EH (cell line): ENCODE measurements at places on chromosomes 2 and 18.

DNA sequence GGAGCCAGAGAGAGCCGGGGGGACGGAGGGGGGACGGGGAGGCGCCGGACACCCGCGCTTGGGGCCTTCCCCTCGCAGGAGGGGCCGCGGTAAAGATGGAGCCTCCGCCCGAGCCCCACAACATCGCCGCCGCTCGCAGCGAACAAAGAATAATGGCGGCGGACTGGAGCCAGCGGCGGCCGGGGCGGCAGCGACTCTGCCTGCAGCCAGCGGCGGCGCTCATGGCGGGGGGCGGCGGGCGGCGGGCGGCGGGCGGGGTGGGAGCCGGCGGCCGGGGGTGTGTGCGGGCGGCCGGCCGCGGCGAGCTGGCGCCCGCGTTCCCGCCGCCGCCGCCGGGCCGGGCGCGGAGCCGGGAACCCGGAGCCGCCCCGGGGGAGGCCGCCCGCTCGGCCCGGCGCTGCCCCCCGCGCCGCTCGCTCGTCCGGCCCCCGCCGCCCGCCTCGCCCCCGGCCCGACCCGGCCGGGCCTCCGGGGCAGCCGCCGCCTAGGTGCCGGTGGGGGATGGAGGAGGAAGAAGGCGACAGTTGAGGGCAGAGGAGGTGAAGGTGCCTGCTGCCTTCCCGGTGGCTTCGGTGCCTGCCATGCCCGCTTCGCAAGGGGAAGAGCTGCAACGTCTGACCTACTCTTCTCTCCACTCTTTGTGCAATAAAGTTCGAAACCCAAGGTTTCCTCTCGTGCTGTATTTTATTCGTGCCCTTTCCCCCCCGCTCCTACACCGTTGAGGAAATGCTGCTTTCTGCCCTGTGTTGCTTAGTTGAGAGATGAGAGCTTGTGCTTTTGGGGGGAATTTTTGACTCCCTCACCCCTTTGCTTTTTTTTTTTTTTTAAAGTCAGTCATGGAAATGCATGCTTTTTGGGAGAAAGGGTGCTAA, 634 bp downstream of the CREB1 start:
- DNase-seq = peak; percentile 58

DNA sequence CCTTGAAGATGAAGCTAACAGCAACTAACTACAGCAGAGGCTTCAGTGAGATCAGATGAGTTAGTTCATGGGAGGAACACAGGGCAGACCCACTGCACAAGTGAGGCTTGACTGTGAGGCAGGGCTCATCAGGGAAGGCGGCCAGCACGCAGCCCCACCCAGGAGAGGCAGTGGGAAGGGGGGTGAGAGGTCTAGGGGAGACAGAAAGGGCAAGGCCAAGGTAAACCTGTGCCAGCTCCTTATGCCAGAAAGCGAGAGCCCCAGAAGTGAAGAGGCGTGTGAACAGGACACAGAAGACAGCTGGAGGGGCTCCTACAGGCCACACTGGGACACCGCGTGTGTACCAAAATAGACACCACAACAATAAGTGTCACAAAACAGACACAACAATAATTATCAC, 48.6 kb downstream of the ANO7 start:
- no peak for DNase-seq

GRCh38 chr2:199668645-199669044, 182.3 kb downstream of the FTCDNL1 start:
- no peak for DNase-seq

DNA sequence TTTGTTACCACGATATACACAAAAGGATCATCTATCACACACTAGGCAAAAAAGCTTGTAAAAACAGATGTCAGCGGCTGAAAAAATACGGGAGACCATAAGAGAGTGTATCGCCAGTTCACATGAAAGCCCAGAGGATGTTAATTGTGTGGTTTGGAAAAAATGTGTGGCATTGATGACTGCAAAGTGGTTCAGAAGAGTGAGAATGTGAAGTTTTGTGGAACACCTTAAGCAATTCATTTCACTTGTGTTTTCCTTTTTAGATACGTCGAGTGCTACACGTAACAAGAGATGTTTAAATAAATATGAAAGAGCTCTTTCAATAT, 61.7 kb upstream of the DAPL1 start:
- no peak for DNase-seq

GRCh38 chr18:54712306-54712705, 116.0 kb upstream of the RAB27B start:
- DNase-seq = peak; percentile 79
